ENCODE measurements at places on chromosomes 13 and 19.

DNA sequence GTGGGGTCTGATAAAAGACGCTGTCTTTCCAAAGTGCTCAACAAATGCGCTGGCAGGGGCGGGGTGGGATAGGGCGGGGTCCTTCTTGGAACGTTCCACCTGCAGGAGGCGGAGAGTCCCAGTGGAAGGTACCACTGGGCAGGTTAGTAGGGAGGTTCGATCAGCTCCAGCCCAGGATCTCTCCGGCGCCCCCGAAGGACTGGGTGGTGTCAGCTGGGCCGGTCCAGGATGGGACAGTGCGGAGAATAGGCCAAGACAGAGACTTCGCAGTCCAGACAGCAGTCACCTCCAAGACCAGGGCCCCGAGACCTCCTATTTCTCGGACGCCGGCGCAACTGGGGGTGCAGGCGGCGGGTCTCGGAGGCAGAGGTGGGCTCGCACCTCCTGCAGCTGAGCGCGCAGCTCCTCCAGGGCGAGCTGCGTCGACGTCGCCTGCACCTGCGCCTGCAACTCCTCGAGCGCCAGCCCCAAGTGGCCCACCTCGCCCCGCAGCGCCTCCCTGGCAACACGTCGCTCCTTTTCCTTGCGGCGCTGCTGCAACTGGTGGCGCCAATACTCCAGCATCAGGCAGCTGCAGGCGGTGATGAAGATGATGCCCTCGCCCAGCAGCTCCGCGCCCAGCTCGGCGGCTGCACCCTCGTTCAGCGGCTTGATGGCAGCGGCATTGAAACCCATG is 21.6 kb downstream of the VASP start:
- no peak for DNase-seq

DNA sequence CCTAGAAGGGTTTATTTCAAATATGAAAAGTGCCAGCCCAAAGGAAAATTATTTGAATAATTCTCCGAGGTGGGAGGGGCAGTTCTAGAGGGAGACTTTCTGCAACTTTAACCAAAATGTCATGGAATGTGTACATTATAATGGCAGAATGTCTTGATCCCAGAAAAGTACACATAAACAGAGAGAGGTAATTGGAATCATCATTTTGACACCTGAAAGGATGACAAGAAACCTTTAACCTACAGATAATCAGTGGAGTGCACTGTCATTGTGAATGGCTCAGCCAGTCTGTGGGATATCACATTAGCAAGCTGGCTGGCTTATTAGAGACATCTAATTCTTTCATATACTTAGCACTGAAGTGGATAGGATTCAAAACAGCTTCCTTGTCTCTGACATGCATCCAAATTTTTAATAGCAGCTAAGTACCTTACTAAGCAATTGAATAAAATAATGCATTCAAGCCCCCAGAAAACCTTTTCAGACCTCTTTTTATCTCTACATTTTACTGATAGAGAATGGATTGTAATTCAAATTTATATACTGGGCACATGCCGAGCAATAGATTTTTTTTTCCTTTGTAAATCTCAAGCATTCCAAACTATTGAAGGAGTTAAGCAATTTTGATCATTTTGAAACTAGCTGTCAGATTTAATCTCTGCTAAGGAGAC is 468.6 kb downstream of the COG6 start:
- DNase-seq: no peak

DNA sequence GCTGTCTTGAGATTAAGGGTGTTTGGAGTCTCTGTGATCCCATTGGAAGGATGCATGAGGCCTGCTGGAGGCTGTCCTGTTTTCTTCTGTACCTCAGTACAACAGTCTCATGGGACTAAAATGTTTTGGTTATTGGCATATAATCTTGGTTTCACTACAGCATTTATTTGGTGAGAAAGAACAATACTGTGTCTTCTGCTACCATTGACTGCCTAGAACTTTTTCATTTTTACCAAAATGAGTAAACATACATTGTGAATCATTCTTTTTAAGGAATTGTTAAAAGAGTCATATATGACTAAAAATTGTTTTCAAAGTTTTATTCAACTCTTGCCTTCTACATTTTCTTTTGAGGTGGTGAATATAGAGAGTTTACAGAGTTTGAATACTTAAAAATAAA is 459.8 kb downstream of the GPC6 start:
- DNase-seq: no peak

DNA sequence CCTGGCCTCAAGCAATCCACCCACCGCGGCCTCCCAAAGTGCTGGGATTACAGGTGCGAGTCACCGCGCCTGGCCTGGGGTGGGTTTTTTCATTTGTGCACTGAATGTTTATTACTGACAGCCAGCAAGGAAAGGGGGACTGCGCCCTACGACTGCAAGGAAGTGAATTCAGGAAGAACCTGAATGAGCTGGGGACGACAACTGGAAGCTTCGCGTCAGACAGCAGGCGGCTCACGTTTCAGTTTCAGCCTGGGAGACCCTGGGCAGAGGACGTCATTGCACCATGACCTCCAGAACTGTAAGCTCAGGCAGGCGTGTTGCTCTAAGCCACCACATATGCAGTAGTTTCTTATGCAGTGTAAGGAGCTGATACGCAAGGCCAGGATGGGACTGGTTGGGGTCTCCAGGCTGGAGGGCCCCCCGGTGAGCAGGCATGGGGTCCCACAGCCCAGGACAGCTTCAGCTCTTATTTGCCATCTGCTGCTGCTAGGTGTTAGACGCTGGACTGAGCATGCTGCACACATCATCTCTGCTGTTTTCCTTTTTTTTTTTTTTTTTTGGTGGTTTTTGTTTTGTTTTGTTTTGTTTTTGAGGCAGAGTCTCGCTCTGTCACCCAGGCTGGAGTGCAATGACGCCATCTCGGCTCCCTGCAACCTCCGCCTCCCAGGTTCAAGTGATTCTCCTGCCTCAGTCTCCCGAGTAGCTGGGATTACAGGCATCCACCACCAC is 66.6 kb downstream of the GADD45B start:
- no peak for DNase-seq

DNA sequence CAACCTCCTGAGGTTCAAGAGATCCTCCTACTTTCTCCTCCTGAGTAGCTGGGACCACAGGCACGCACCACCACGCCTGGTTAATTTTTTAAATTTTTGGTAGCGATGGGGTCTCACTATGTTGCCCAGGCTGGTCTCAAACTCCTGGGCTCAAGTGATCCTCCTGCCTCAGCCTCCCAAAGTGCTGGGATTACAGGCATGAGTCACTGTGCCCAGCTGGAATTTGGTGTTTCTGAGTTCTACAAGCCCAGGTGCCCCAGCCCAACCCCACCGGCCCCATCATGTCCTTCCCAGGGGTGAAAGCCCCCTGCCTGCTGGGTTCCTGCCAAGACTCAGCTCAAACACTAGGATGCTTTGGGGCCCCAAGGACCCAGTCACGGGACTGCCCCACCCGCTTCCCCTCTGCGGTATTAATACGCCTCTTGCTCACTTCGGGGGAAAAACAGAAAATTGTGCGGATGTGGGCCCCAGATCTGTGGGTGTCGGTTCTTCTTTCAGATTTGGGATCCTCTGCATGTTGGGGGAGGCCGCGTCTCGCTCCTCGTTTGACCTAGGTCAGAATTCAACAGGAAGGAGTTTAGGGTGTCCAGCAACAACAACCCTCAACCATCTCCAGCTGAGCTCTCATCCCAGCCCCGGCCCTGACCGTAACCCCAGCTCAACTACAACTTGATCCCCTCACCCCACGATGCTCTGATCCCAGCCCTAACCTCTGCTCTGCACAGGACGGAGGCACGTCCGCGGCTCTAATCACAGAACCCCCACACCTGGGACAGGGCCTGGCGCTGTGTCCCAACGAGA is 3.7 kb upstream of the FCER2 start:
- DNase-seq: peak; percentile 95

- DNase-seq: no peak
These were observed 1569.7 kb upstream of the SLC10A2 start for GRCh38 chr13:104635879-104636278.

GRCh38 chr13:108728370-108728769 is 99.0 kb downstream of the MYO16 start:
- DNase-seq: no peak

- no peak for DNase-seq
These were observed 44.5 kb downstream of the MLLT1 start for GRCh38 chr19:6235031-6235951.

- DNase-seq: no peak
These were observed 5.8 kb upstream of the EPS8L1 start for GRCh38 chr19:55069865-55070197.

GRCh38 chr13:37011002-37011401 is 10.4 kb downstream of the EXOSC8 start:
- DNase-seq: no peak

GRCh38 chr13:23986619-23987018 is 89.3 kb upstream of the C1QTNF9B start:
- no peak for DNase-seq

DNA sequence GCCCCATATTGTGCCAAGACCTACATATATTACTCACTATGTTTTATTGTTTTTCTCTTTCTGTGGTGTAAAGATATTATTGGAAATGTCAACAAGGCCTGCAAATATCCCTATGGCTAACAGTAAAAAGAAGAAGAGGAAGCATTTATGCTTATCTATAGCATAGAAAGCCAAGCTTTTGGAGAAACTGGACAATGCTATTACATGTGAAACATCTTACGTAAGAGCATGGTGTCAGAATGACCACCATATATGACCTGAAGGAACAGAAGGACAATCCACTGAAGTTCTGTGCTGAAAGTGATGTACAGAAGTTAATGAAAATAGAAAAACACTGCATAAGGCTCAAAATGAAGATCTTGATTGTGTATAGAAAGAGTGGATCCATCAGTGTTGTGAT is 145.2 kb downstream of the KCTD12 start:
- no peak for DNase-seq

DNA sequence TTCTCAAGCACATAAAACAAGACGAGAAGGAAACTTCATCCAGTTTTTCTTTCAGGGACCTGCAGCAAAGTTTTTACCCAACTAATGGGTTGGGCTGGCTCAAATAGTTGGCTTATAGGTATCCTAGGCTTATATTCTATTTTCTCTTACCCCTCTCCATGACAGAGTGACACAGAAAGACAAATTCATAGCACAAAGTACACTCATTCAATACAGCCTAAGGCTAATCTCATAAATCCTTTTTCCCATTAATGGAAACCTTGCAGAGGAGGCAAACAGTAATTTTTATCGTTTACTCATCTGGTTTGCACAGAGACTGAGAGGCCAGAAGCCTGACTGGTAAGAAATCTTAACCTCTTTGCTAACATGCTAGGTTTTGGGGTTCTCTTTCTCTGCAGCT is 1589.9 kb downstream of the SLITRK1 start:
- no peak for DNase-seq

DNA sequence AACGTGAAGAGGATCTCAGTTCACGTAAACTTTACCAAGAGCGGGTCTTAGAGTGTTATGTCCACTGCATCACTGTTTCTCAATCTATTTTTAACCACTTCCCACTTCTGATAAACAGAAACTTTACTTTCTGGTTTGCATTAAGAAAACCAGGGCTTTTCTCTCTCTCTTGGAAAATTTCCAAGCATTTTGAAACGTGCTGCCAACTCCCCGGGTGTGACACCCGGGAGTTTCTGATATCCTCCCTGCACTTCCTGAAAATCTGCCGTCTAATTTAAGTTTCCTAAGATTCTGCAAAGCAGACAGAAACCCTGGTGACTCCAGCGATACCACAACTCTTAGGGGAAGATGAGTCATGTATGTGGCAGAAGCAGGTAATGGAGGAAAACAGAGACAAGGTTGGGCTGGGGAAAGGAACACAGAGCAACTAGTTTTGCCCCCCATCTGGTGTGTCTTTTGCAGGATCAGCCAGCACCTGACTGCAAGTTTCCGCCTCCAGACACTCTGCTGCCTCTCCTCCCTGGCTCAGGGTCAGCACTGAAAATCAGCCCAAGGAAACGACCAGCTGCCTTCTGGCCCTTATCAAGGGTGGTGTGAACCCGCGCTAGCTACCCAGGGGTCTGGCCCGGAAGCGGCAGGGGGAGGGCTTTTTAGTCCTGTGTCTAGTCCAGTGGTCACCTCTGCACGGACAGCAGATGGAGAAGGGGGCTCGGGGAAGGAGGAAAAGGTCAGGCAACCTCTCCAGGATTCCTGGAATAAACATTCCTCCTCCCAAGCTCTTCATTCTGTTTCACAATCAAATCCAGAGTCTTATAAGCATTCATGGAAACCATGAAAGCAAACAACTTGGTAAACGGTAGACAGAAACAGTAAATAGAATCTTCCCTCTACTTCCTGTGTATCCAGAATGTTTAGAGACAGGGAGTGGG is 11.3 kb upstream of the FFAR2 start:
- no peak for DNase-seq

- no peak for DNase-seq
These were observed 266.7 kb upstream of the MAB21L1 start for GRCh38 chr13:35743165-35743564.

GRCh38 chr19:33159149-33159548 is 27.2 kb downstream of the WDR88 start:
- no peak for DNase-seq

GRCh38 chr19:48487948-48488347 is 18.8 kb downstream of the CYTH2 start:
- DNase-seq: no peak

GRCh38 chr13:42494157-42494556 is 79.8 kb upstream of the TNFSF11 start:
- DNase-seq: no peak

DNA sequence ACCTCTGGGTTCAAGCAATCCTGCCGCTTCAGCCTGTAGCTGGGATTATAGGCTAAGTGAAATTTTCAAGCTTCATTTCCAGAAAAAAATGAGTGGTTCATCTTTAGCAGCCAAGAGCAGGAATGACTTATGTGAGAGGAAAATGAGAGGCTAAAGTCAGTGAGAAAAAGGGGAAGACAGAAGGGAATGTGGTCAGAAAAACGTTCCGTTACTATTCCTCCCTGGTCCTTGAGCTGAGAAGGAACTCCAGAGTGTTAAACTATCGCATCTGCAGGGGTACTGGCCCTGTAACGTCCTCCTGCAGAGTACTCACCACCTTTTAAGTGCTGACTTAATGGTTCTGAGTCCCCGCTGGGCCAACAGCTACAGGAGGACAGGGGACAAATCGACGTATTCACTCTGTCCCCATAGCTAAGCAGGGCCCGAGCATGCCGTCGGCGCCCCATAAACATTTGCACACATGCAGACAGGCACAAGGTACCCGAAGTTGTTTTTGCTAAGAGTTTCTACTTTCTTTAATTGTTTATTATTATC is 88.1 kb downstream of the FLT1 start:
- DNase-seq: no peak

DNA sequence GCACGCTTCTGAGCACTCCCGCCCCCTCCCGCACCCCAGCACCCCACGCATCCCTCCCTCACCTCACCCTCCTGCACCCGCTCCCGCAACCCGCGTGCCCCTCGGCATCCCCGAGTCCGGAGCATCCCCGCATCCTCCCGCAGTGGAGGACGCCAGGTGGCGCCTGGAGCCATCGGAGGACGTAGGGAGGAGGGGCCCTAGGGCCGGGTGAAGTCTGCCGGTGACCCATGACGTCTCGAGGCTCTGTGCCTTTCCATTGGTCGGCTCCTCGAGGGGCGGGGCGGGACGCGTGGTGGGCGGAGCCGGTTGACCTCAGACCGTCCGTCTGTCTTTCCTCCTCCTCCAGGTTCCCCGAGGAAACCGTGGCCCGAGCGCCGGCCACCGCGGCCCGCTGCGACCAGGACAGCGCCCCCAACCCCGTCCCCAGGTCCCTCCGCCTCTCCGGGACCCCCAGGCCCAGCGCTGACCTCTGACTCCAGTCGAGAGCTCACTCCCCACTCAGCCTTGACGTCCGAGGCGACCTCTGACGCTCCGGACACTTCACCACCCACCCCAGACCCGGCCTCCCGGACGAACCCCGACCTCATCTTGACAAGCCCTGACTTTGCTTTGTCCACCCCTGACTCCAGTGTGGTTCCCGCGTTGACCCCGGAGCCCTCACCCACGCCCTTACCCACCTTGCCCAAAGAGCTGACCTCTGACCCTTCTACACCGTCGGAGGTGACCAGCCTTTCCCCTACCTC is 19.9 kb downstream of the SBK2 start:
- DNase-seq: peak; percentile 73

All from GM12864 (cell line).